ENCODE measurements at places on chromosomes 7 and 10. TPM values are rescaled to one million over a fixed set of nuclear protein-coding genes. Genes with fewer than 3 reads are reported as not detected.

AGMO gene
- total RNA-seq, result not detected

DNA sequence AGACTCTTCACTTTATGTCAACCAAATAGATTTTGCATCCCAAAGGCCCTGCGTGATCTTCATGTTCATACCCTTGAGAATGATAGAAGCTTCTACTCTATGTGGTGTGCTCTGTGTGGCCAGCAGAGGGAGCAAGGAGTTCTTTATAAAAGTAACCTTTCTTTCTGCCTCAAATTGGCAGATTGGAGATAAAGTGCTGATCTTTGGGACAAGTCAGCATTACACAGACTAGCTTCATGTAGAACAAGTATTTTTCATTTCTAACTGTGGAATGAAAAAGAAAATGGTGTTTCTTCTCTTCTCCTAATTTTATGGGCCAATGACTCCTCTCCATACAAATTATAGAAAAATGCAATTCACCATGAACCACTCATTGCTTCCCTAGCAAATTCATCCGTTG lies 1214.1 kb downstream of the SORCS1 start:
- no peaks in the 10 kb centered on the region for H3K4me1 ChIP-seq
- H3K4me3 ChIP-seq, result no peak overlapping the region
- no peak overlapping the region for H3K27ac ChIP-seq
- no peaks in the 10 kb centered on the region for H3K36me3 ChIP-seq

ATRNL1 gene
- total RNA-seq, result not detected

PRPS1L1 gene
- total RNA-seq, result not detected

HSPA12A gene
- 0.37 TPM for total RNA-seq

GRCh38 chr10:84706875-84707274 lies 378.5 kb downstream of the CCSER2 start:
- H3K27ac ChIP-seq, result no peak overlapping the region
- no peak for DNase-seq
- peaks cover 5% of the 10 kb centered on the region for H3K27me3 ChIP-seq
- no peaks in the 10 kb centered on the region for H3K4me1 ChIP-seq
- no peaks in the 10 kb centered on the region for H3K36me3 ChIP-seq

DNA sequence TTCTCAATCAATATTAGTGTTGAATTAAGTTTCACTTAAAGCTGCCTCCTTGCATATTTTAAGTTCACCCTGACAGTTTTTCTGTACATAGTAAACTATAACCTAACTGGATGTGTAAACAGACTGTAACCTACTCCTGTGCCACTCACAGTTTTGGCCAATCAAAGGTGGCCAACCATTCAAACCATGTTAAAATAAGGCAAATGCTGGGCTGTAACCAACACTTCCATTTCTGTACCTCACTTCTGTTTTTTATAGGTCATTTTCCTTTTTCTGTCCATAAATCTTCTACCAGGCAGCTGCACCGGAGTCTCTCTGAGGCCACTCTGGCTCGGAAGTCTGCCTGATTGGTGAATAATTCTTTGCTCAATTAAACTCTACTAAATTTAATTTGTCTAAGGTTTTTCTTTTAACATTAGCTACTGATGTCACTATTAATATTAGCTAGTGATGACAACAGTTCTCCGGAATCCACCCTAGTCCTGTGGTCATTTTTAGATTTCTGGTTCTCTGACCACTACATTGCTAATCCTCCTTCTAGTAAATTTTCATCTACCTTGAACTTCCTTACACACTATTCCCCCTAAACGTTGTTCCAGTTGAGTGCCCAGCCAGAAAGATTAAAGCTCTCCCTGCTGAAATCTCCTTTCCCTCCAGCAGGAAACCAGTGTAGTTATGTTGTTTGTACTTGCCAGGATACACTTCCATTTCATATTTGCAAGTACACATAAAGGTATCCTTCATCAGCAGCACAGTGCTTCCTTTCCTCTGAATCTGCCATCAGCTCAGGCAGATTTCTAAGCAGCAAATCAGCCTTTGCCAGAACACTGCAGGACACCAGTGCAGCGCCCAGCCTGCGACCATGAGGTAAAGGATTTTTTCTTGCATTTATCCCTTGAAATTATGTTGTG lies 18.6 kb upstream of the IFIT2 start:
- H3K4me1 ChIP-seq, result no peaks in the 10 kb centered on the region
- no peaks in the 10 kb centered on the region for H3K27me3 ChIP-seq
- DNase-seq, result no peak

GRCh38 chr7:11726001-11726793 lies 105.8 kb downstream of the THSD7A start:
- no peaks in the 10 kb centered on the region for H3K36me3 ChIP-seq
- DNase-seq, result no peak
- no peak overlapping the region for H3K4me3 ChIP-seq
- H3K27me3 ChIP-seq, result no peaks in the 10 kb centered on the region
- no peak overlapping the region for H3K27ac ChIP-seq

FAM25G gene
- not detected for total RNA-seq

GRID2IP gene
- total RNA-seq, result 0.17 TPM

SYCE1 gene
- total RNA-seq, result 0.15 TPM

ZC3HAV1 gene
- 177 TPM for total RNA-seq

DNA sequence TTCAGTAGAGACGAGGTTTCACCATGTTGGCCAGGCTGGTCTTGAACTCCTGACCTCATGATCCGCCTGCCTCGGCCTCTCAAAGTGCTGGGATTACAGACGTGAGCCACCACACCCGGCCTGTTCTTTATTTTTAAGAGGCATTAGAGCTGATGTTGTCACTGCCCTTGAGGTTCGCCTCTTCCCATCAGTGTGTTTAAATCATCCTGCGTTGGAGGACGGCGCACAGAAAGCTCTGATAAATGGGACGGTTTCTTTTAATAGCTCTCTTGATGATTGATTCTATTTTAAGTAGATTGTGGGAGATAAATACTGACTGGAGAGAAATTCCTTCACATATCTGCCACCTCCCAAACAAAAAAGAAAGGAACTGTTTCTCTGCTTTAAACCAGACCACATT lies 29.0 kb downstream of the UPP1 start:
- no peak overlapping the region for H3K4me3 ChIP-seq
- no peak for DNase-seq
- no peak overlapping the region for H3K27ac ChIP-seq
- peaks cover 2% of the 10 kb centered on the region for H3K36me3 ChIP-seq
- no peaks in the 10 kb centered on the region for H3K4me1 ChIP-seq
- no peaks in the 10 kb centered on the region for H3K27me3 ChIP-seq

SRRM3 gene
- total RNA-seq, result not detected

DNA sequence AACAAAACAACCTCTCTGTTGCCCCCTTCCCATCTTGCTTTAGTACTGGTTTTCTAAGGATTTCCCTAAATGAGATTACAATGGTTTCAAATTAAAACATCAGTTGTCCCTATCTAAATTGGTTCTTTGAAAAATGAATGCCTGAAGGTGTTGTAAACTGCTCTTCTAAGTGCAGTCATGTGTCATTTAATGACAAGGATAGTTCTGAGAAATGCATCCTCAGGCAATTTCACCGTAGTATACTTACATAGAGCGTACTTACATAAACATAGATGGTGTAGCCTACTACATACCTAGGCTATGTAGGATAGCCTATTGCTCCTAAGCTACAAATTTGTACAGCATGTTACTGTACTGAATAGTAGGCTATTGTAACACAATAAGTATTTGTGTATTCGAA lies 278.1 kb downstream of the MAGI2 start:
- no peak overlapping the region for H3K27ac ChIP-seq
- no peak overlapping the region for H3K4me3 ChIP-seq
- no peaks in the 10 kb centered on the region for H3K4me1 ChIP-seq
- H3K27me3 ChIP-seq, result no peaks in the 10 kb centered on the region
- no peak for DNase-seq
- H3K36me3 ChIP-seq, result no peaks in the 10 kb centered on the region

DNA sequence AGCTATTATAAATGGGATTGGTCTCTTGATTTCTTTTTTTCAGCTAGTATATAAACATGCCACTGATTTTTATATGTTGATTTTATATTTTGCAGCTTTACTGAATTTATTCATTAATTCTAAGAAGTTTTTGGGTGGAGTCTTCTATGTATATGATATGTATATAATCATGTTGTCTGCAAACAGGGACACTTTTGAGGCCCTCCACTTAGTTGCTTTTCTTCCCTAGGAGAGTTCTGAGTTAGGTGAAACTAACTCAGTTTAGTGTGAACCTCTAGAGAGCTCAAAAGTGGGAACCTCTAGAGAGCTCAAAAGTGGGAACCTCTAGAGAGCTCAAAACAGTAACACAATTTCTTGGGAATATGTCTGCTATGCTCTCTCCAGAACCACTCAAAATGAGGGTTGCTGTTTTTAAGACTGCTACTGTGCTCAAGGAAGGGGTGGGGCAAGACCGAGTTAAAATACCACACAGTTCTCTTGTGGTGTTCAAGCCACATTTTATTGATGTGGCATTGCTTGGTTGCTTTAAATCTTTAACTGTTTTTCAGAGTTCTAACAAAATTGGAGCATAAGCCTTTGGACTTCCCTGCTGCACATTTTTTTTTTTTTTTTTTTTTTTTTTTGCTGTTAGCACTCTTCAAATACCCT lies 13.2 kb downstream of the CCDC7 start:
- DNase-seq, result peak; percentile 12
- no peaks in the 10 kb centered on the region for H3K27me3 ChIP-seq
- peaks cover 8% of the 10 kb centered on the region for H3K36me3 ChIP-seq
- peak overlapping the region; percentile 45 for H3K4me3 ChIP-seq

DNA sequence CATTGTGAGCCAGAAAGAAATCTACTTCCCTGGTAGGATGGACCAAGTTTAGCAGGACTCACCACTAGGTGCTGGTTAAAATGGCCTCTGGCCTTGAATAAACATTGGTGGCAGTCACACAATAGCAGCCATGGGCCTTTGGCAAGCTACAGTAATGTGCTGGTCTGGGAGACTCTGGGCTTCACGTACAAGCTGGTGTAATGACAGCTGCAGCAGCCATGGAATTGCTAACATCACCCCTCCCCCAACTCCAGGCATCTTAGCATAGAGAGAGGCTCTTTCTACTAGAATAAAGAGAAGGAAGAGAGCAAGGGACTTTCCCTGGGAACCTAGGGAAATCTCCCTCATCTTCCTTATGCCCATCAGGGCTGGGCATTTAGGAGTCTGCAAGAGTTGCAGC lies 205.1 kb upstream of the SEMA3A start:
- no peak for DNase-seq
- no peak overlapping the region for H3K4me3 ChIP-seq
- no peaks in the 10 kb centered on the region for H3K27me3 ChIP-seq
- no peaks in the 10 kb centered on the region for H3K4me1 ChIP-seq
- no peak overlapping the region for H3K27ac ChIP-seq
- no peaks in the 10 kb centered on the region for H3K36me3 ChIP-seq

DNA sequence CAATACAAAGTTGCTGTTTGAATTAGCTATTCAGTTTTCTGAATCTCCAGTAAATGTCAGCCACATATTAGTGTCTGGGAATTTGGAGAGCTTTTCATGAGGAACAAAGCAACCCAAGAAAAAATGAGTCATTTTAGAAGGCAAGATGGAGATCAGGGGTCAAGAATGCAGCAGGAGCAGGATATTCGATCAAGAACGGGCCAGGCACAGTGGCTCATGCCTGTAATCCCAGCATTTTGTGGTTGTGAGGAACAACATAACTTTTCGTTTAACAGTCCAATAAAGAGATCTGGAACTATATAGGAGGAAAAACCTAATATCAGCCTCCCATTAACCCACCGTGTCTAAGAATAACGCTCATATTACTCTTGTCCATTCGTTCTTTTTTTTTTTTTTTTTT lies 600.5 kb downstream of the MAGI2 start:
- no peaks in the 10 kb centered on the region for H3K27me3 ChIP-seq
- H3K4me3 ChIP-seq, result no peak overlapping the region
- H3K27ac ChIP-seq, result no peak overlapping the region
- no peaks in the 10 kb centered on the region for H3K4me1 ChIP-seq
- DNase-seq, result no peak
- no peaks in the 10 kb centered on the region for H3K36me3 ChIP-seq

BAIAP2L1 gene
- 0.55 TPM for total RNA-seq

ZRANB1 gene
- 21.3 TPM for total RNA-seq

DNA sequence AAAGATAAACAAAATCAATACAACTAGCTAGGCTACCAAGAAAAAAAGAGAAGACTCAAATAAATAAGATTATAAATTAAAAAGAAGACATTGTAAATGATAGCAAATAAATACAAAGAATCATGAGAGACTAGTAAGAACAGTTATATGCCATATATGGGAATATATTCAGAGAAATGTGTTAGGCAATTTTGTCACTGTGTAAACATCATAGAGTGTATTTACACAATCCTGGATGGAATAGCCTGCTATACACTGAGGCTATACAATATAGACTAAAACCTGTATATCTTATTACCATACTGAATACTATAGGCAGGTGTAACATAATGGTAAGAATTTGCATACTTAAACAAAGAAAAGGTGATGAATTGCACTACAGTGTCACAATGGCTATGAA lies 717.4 kb downstream of the PARD3 start:
- no peaks in the 10 kb centered on the region for H3K27me3 ChIP-seq
- no peak for DNase-seq
- no peaks in the 10 kb centered on the region for H3K36me3 ChIP-seq
- no peaks in the 10 kb centered on the region for H3K4me1 ChIP-seq
- no peak overlapping the region for H3K27ac ChIP-seq
- H3K4me3 ChIP-seq, result no peak overlapping the region

AKR1D1 gene
- total RNA-seq, result not detected

DNA sequence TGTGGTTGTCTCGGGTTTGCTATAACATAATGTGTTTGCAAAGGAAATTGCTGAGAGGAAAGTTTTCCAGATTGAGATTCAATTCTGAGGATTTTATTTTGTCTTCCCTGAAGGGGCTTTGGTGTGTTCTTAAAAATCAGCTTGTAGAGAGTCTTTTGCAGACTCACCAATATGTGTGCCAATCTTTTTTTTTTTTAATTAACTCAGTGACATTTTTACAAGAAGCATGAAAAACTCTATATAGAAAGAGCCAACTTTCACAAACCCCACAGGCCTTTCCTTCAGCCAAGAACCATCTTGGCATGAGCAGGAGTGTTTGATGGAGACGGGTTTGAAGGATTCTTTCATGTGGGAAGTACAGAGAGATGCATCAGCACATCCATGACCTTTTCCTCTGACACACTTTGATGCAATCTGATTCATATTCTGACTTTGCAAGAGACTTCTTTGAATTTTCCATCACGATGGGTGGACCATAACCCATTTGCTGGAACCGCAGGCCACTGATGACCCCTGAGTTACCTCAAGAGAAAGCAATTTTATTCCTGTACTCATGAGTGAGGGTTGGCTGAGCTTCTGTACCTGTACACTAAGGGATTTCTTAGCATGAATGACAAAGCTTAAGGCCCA lies 892.6 kb downstream of the XPNPEP1 start:
- H3K36me3 ChIP-seq, result no peaks in the 10 kb centered on the region
- H3K27ac ChIP-seq, result no peak overlapping the region
- no peaks in the 10 kb centered on the region for H3K27me3 ChIP-seq
- no peaks in the 10 kb centered on the region for H3K4me1 ChIP-seq
- DNase-seq, result no peak

- no peak overlapping the region for H3K27ac ChIP-seq
- DNase-seq, result no peak
- no peaks in the 10 kb centered on the region for H3K36me3 ChIP-seq
- H3K4me1 ChIP-seq, result no peaks in the 10 kb centered on the region
Observed at GRCh38 chr10:21399392-21400035, 126.0 kb downstream of the SKIDA1 start.

DNA sequence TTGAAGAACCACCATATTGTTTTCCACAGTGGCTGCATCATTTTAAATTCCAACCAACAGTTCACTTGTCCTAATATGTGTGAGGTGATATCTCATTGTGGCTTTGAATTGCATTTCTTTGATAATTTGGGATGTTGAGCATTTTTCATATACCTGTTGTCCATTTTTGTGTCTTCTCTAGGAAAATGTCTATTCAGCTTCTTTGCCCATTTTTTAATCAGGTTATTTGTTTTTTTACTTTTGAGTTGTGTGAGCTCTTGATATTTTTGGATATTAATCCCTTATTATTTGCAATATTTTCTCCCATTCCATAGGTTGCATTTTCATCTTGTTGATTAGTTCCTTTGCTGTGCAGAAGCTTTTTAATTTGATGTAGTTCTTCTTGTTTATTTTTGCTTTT lies 95.1 kb upstream of the CCDC71L start:
- H3K4me1 ChIP-seq, result peaks cover 4% of the 10 kb centered on the region
- H3K27ac ChIP-seq, result no peak overlapping the region
- H3K4me3 ChIP-seq, result no peak overlapping the region
